Epithelial cell of esophagus (primary cell): ENCODE measurements at places on chromosomes 3 and 15.

GRCh38 chr3:13854492-13854891 lies 25.4 kb downstream of the WNT7A start:
- DNase-seq = no peak

- no peak for DNase-seq
Measured at GRCh38 chr3:20104167-20104661, 64.0 kb downstream of the KAT2B start.

- DNase-seq = no peak
Measured at GRCh38 chr3:197835509-197835908, 44.5 kb downstream of the LRCH3 start.

- no peak for DNase-seq
Measured at GRCh38 chr15:52352086-52352485, 56.5 kb upstream of the MYO5C start.

DNA sequence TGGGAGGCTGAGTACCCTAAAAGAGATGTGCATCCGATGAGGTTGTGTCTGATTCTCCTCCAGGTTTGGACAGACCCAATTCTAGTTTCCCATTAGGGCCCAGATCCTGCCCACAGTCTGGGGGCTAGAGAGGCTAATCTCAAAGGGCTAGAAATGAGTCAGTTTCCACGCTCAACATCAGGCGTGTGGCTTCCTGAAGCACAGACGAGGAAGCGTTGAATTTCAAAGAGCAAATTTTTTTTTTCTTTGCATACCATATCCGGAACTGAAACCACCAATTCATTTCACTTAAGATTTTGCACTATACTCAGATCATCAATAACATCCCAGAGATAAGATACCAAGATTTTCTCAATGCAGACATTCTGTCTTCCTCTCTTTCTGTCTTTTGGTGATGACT lies 173.8 kb upstream of the BCL6 start:
- DNase-seq = no peak

DNA sequence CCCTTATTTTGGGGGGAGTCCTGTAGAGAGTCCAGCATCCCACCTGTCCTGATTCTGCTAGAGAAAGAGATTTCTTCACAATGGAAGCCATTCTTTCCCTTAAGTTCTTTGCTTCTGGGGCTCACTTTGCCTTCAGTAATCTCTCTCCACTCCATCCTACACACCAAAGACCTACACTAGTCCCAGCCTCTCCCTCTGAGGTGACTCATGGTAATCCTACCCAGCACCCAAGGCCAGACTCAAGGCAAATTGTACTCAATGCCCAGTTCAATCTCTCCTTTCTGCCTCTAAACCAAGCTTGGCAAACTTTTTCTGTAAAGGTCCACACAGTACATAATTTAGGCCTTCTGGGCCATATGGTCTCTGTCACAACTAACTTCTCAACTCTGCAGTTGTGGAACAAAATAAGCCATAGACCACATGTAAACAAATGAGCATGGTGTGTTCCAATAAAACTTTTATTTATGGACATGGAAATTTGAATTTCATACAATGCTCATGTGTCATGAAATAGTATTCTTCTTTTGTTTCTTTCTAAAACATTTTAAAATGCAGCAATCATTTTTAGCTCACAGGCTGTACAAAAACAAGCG lies 72.5 kb downstream of the MRPL46 start:
- DNase-seq = no peak

GRCh38 chr15:85335193-85335942 lies 45.0 kb upstream of the AKAP13 start:
- DNase-seq = no peak

DNA sequence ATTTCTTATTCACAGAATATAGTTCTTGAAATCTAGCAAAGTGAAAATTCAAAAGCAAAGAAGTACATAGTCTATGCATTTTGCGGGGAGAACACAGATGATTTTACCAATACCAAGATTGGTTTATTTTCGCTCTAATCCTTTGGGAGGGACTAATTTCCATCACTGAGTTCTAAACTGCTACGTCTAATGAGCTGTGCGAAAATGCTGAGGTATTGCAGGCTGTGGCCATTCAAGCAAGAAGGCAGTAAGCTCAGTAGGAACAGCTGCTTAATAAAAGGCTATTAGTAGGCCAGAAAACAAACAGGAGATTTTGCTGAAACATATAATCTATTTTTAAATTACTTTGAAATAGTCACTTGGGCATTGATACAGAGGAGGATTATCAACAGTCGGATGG lies 379.0 kb downstream of the CNTN4 start:
- no peak for DNase-seq

DNA sequence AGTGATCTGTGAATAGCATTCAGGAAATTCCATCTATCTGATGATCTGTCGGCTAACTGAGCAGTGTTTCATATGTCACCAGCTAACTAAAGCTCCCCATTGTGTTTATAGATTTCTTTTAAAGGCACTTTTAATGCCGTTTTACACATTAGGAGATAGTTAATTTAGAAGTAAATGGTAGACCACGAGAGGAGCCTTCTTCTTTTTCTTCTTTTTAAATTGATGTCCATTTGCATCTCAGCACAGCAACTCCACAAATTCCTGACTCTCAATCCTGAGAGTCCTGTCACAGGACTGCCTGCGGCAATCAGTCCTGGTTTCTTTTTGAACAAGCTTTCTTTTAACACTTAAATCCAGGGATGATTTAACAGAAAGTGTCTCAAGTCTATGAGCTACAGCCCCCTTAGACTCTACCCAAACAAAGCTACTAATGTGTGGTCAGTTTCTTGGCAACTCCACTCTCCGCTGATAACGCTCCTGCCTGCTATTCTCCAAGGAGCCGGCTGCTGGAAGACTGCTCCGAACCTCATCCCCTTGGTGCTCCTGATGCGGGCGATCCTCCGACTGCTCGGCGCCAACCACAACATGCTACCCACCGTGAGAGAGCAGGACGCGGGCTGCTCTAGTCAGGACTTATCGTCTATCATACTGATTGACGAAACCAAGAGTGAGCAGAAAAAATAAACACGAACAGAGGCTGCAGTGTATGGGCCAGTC lies 421.4 kb downstream of the MECOM start:
- DNase-seq = peak; percentile 36

DNA sequence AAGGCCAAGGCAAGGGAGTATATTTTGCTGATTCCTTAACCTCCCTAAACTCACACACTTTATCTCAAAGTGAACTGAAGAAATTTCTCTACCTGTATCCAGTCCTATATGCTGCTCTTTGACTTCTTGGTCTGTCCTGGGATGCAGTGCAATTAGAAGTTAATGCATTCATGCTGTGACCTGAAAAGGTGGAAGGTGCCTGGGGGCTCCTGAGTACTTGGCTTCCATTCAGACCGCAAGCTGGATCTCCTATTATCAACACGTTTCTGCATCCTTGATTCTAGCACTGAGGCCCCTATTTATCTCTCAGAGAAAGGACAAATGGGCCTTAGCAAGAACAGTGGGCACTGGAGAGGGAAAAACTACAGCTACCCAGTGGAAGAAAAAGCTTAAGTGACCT lies 17.7 kb upstream of the CADPS start:
- no peak for DNase-seq

- no peak for DNase-seq
Measured at GRCh38 chr15:66474135-66474534, 23.4 kb downstream of the SNAPC5 start.
